RWPE1 (cell line): ENCODE measurements at places on chromosomes 12 and 14.

GRCh38 chr12:107125833-107126232, 32.5 kb upstream of the CRY1 start:
- no peak for DNase-seq

DNA sequence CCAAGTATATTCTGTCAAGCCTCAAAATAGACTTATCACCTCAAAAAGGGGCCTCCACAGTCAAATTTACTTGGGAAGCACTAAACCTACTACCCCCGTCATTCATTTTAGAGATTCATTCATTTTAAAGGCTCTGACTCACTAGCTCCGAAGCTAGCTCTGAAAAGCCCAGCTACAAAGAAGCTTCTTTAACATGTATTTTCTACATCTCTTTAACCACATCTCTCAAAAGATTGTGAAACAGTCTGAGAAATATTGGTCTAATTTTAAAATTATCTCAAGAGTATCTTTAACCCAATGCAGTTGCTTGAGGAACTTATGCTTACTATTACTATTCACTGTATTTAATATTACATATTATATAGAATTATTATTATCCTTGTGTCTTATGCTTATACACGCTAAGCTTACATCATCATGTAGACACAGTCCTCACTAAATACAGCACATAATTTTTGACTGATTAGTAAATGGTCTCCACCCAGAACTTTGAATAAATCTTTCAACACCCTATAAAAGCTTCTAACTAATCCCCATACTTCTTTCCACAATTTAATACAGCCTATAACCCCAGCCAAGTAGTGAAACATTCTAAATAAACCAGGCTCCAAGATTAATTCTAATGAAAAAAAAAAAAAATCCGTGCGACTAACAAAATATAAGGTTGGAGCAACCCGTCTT, 7.8 kb downstream of the NT5DC3 start:
- no peak for DNase-seq

DNA sequence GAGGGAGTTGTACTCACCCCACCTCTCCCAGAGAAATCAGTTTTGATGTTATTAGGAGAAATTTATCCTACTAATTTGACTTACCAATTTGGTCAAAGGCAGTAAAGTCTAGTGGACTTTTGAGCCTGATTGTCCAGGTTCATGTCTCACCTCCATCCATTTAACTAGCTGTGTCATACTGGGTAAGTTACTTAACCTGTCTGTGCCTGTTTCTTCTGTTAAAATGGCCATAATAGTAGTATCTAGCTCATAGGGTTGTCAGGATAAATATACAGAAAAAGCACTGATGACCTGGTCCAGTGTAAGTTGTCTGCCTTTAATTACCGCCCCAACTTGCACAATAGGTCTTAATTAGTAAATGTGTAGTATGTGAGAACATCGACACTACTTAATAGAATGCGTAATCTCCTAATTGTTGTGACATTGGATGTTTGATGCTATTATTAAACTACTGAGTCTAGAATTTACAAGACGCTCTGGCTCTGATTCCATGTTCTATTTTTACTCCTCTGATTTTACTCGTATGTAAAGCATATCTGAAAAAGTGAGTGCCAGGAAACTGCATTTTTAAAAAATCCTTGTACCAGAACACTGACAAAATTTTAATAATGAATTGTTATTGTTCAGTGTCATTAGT, 1.5 kb downstream of the RAB21 start:
- no peak for DNase-seq

DNA sequence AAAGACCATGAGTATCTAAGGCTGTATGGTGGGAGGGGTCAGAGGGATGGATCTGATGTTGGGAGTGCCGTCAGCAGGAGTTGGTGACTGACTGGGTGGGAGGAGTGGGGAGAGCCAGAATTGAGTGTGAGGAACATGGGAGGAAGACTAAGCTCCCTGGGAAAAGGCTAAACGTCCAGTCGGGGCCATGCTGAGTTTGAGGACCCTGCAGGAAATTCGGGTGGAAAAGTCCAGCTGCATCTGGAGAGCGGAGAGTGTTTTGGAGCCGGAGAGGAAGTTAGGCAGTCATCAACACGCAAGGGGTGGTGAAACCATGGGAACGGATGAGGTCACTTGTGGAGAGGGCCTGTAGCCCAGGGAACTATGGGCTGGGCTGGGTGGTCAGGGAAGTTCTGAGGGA, 60.9 kb downstream of the ELK3 start:
- DNase-seq, result no peak

DNA sequence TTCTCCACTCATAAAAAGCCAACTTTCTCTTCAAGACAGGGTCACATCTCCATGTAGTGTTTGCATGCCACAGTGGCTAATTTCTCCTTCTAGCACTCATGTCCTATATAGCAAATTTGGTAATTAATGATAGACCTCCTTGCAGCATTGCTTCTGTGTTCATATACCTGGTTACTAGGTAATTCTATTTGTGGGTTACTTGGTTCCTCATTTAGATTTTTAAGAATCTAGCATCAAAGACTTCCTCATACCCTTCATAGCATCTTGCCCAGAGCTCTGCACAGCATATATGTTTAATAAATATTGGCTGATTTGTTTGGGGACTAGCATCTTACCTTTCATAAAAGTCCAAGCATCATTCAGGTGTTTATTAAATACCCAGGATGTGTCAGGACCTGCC, 152.1 kb downstream of the DUSP6 start:
- no peak for DNase-seq

- peak; percentile 3 for DNase-seq
These were observed 1482.5 kb upstream of the TMEM132C start for GRCh38 chr12:126784328-126784921.

- no peak for DNase-seq
These were observed 146.0 kb downstream of the SLC38A4 start for GRCh38 chr12:46679754-46680153.

GRCh38 chr14:68501614-68502052, 291.2 kb downstream of the ZFP36L1 start:
- DNase-seq, result no peak

- DNase-seq, result no peak
These were observed 93.2 kb downstream of the FLRT2 start for GRCh38 chr14:85622986-85623685.

- no peak for DNase-seq
These were observed 9.4 kb downstream of the PTGR2 start for GRCh38 chr14:73861073-73861472.

- no peak for DNase-seq
These were observed 5.5 kb downstream of the FBXO34 start for GRCh38 chr14:55276736-55277135.

DNA sequence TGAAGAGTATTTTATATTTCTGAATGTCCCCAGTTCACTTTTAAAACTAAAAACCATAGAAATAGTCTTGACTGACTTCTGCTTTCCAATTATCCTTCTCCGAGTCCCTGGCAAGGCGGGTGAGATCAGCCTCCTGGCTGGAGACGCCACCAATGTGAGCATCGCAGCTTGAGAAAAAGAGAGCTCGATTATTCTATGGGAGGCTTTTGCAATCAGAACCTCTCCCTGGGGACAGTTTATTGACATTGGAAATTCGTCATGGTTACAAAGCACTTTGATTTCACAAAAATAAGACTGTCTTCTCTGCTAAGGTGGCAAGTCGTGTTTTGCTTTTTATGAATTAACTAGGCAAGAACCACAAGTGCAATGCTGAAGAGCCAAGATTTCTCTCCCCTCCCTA, 23.6 kb upstream of the GPHB5 start:
- no peak for DNase-seq

DNA sequence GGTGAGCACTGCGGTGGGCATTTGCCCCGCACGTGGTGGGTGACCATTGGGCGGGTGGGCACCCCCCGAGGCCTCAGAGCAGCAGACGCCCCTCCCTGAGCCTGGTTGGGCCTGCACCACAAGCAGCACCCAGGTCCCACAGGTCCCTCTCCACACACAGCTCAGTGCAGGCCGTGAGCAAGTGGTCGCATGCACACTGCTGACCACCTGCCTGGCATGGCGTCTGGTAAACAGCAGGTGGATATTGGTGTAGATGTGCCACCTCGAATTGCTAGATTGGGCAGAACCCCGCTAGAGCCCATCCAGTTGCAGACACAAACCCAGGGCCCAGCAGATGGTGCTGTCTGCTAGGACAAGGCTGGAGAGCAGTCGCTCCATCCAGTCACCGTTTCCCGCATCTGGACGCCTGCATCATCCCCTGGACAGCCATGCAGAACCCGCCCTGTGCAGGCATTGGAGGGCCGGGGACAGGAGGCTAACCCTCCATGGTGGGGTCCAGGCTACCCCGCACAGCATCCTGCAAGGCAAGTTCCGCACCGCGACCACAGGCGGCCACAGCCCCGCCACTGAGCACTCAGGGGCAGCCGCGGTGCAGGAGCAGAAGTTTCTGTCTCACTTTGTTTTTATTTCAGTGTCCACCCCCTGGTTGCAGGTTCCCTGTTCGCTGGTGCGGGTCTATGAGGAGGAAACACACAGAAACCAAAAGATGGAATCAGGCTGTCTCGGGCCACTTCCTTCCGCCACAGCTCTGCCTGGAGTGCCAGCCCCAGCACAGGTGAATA, 45.6 kb upstream of the RIMBP2 start:
- DNase-seq, result peak; percentile 77

GRCh38 chr12:48780381-48781025, 8.4 kb downstream of the ADCY6 start:
- DNase-seq, result no peak

GRCh38 chr12:113131556-113131955, 4.0 kb downstream of the RASAL1 start:
- no peak for DNase-seq

DNA sequence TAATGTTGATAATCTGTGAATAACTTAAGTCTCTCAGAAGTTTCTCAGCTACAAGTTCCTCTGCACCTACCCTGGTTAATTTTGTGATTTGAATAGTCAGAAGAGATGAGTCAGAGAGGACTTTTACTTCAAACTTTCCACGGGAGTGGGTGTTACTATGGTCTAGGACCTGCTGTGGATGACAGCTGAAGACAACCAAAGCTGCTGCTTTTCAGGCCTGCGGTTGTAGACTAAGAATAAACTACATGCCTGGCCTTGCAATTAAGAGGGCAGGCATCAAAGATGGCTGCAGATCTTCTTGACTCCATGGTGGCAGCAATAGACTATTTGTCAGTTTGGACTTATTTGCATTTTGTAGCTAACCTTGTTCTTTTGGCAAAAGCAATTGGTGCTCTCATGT, 227.1 kb upstream of the KRR1 start:
- no peak for DNase-seq

- DNase-seq, result no peak
These were observed 4.0 kb downstream of the CD69 start for GRCh38 chr12:9756706-9757105.

DNA sequence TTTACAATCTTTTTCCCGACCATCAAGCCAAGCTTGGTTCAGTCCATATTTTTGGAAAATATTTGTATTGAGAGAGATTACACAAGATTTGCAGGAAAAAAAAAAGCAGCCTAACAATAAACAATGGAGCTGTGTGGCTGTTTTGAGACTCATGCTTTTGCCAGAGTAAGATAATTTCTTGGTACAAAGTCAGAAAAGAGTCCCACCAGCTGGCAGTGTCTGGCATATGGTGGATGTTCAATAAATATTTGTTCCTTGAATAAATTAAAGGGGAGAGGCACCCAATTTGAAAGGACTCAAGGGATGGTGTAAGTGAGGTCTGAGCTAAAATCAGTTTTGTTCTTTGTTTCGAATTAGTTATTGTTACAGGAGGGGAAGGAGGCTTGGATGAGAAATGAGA, 78.1 kb upstream of the RPH3A start:
- DNase-seq, result no peak

DNA sequence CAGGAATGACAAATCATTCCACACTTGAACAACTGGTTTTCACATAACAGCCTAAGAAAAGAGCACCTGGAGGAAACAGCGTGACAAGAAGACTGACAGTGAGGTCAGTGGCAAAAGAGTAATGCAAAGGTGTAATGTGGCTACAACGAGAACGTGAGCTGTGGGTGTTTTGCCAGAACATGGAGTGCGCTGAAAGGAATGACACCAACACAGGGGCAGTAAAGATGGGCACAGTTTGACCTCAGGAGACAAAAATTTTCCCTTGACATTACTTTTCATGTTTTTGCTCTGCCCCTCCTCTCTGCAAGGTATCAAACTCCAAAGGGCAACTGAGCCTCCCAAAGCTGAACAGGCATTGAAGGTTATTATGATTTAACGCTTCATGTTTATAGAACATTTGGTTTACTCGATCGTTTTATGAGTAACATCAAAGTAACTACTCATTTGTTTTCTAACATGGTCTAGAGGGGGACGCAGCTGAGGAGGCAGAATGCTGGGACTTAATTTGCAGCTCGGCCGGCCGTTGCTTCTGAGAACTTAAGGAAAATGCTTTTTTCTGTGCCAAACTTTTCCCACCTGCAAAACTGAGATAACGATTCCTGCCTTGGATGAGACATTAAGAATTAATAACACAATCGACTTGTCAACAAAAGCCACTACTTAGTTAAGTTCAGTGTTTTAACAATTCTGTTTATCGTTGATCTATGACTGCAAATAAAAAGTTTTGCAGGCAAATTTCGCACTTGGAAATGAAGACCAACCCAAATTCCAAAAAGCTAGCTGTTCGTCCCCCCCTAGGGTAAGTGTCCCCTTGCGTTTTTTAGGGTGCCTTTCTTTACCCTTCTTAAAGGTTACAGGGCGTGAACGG, 954 bp downstream of the HAUS4 start:
- no peak for DNase-seq

GRCh38 chr12:108948367-108948766, 68.5 kb downstream of the DAO start:
- DNase-seq, result no peak

- DNase-seq, result no peak
These were observed 174.1 kb upstream of the EEA1 start for GRCh38 chr12:93103154-93103553.

DNA sequence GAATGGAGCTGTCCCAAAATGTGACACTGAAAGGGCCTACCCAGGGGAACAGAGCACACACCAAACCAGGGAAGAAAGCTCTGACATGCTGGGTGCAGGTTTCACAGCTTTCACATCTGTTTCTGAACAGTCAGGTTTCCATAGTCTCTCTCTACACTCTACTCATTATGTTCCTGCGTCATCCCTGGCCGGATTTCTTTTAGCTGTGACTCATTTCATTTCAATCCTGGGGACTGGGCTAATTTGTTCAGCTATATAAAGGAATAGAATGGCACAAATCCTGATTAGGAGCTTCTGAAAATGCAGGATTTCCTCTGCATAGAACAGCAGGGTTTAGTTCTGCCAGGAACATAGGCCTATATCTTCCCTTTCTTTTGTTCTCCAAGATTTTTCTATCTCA, 649.8 kb downstream of the RPS29 start:
- DNase-seq, result peak; percentile 3

- peak; percentile 33 for DNase-seq
These were observed 40.9 kb downstream of the CCDC85C start for GRCh38 chr14:99562856-99563748.
